Activated CD4-positive, CD25-positive, alpha-beta regulatory T cell (primary cell): ENCODE measurements at places on chromosomes 6 and 20.
A peak's percentile ranks its signal among the peaks of the same experiment; 100 is the strongest.

DNA sequence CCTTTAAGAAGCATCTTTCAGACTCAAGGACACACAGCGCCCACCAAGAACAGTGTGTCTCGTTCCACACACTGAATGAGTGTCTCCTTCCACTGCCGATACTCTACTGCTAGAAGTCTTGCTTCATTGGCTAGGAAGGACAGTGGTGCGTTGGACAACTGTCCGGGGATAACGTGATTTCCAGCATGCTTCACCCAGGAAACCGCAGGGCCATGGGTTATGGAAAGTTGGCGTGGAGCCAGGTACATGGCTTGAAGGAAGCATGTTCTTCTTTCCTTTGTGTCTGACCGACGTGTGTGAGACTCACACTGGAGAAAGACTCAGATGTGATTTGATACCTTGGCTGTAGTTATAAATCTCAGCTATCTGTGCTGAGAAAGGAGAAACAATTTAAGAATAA lies 73.2 kb downstream of the SMOC2 start:
- no peak for DNase-seq

DNA sequence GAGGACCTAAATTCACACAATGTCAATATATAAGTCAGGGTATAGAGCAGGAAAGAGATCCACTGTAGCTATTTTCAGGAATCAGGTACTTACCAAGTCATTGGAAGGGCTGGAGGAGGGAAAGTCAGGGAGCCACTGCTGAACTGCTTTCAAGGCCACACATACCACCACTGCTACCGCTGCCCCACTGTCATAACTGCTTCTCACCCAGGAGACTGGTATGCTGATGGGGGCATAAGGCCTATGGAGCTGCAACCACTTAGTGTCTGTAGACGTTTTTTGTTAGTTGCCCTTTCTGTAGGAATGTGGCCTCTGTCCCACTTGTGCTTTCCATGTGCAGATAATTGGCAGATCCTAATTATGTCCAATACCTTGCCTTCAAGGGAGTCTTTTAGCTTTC lies 5.4 kb downstream of the SMAP1 start:
- DNase-seq, result no peak

- DNase-seq, result no peak
Observed at GRCh38 chr6:160356074-160356744, 8.0 kb downstream of the SLC22A3 start.

DNA sequence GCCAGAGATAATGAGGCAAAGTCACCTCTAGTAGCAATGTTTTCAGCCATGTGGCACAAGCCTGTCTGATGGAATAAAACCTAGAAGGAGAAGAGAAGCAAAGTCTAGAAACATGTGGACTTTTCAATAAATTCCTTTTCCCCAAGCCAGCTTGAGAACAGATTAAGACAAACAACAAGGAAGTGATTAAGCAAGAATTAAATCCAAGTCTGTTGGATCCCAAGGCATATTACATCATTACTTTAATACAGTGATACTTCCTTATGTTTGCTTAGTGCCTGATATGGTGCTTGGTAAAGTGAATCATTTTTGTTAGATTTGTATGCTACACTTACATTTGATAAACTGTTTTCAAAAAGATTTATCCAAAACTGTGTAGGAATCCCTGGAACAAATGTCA lies 260.3 kb upstream of the FAM83B start:
- DNase-seq, result no peak

DNA sequence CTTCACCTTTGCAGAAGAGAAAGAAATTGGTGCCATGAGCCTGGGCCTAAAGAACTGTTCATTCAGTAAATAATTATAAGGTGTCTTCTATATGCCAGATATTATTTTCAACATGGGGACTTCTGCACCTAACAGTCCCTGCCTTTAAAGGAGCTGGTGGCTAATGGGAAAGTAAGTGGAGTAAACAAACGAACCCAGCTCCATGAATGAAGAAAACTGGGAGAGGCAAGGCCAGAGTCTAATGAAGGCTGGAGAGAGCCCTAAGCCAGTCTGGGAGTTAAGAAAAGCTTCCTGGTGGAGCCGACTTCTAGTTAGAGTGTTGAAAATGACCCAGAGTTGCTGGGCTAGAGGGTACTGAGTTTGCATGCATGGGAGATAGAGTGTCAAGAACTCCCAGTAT lies 24.2 kb upstream of the EFHC1 start:
- DNase-seq, result no peak

GRCh38 chr20:35886537-35886936 lies 67.8 kb downstream of the SCAND1 start:
- DNase-seq, result no peak

GRCh38 chr6:40999569-40999968 lies 39.5 kb downstream of the UNC5CL start:
- no peak for DNase-seq

GRCh38 chr20:5056801-5057599 lies 55.7 kb upstream of the SLC23A2 start:
- peak; percentile 11 for DNase-seq

DNA sequence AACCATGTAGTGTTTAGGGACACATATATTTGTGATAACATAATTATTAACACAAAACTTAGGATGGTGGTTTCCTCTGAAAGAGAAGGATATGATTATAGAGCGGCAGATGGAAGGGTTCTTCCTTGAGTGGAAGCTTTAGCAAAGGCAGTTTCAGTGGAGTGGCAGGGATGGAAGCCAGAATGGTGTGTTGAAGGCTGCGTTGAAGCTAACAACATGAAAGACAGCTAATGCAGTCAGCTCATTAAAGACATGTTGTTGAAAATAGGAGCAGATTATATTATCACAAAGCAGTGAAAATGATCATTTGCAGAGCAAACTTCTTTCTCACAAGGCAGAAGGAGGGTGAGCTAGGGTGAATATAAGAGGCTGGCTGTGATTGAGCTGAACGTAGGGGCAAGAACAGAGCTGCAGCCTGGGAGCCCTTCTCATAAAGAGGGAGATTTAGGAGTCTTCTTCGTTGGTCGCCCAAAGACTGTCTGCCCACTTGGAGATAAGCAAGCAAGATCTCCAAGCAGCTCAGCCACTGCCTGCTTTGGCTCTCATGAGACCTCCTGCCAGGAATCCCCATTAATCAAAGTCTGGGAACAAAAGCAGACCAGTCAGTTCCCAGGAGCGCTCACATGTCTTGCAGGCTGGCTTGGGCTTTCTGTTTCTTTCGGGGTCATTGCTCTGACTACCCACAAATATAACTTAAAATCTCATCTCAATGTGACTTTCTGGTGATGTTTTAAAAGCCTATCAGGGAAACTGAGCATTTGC lies 2.6 kb upstream of the ANKRD6 start:
- no peak for DNase-seq

GRCh38 chr6:44294832-44295791 lies 18.0 kb downstream of the AARS2 start:
- DNase-seq, result no peak

DNA sequence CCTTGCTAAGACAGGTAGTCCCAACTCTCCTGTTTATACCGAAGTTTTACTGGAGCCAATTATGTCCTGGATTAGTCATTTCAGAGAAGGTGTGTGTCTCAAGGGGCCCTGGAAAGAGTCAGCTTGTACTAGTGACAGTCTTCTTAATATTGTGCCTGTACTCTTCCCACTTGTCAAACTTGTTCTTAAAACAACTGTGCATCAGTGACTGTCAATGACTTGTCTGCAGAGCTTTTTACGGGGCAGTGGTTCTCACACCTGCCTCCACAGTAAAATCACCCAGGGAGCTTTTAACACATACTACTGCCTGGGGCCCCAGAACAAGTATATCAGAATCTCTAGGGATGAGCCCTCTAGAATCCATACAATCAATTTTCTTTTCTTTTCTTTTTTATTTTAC lies 28.4 kb upstream of the GLP1R start:
- no peak for DNase-seq

DNA sequence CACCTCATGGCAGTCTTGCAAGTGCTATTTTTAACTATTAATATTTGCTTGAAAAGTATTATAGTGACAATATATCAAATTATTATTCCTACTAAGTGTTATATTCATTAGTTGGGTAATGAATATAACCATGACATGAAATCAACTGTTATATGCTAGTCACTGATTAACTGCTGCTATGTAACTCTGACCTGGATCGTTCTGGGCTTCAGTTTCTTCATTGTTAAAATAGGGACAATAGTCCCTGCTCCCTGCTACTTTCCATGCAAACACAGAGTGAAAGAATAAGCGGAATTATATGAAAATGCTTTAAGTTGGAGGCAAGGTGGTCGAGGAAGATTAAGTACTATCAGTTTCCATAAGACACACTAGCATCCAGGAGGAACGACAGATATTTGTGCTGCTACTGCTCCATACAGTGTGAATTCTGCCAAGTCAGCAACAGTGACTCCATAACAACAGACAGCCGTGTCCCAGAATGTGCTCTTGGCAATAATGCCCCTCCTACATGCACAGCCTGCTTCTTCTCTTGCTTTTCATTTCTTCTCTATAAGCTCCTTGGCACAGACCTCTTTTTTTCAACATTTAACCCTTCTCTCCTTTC lies 107.2 kb downstream of the CHD6 start:
- DNase-seq, result no peak

- DNase-seq, result no peak
Observed at GRCh38 chr20:57753332-57754164, 43.7 kb upstream of the PMEPA1 start.

DNA sequence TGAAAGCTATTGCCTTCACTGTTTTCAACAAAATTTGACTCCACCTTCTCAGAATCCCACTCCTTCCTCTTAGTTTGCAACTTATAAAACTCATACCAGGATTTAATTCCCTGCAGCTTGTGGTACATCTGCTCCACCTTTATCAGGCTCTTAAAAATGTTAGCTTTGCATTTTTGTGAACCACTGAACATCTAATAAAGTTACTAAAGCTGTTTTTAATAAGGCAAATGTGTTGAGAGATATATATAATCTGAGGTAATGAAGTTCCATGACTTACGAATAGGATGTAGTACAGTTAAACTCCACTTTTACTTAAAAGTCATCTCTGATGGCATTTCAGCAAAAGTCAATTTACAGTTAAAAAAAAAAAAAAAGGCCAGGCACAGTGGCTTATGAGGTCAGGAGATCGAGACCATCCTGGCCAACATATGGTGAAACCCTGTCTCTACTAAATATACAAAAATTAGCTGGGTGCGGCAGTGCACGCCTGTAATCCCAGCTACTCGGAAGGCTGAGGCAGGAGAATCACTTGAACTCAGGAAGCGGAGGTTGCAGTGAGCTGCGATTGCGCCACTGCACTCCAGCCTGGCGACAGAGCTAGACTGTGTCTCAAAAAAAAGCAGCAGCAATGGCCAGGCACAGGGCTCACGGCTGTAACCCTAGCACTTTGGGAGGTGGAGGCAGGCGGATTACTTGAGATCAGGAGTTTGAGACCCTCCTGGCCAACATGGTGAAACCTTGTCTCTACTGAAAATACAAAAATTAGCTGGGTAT lies 106.2 kb downstream of the KIF13A start:
- DNase-seq, result no peak

GRCh38 chr6:79993911-79994309 lies 10.5 kb upstream of the TTK start:
- DNase-seq, result no peak

GRCh38 chr20:38805502-38805957 lies at the start of gene PPP1R16B:
TSS of gene PPP1R16B (plus strand) at chr20:38805697. CDS start at chr20:38835926, 30,229 bp downstream.
- DNase-seq, result peak; percentile 64

DNA sequence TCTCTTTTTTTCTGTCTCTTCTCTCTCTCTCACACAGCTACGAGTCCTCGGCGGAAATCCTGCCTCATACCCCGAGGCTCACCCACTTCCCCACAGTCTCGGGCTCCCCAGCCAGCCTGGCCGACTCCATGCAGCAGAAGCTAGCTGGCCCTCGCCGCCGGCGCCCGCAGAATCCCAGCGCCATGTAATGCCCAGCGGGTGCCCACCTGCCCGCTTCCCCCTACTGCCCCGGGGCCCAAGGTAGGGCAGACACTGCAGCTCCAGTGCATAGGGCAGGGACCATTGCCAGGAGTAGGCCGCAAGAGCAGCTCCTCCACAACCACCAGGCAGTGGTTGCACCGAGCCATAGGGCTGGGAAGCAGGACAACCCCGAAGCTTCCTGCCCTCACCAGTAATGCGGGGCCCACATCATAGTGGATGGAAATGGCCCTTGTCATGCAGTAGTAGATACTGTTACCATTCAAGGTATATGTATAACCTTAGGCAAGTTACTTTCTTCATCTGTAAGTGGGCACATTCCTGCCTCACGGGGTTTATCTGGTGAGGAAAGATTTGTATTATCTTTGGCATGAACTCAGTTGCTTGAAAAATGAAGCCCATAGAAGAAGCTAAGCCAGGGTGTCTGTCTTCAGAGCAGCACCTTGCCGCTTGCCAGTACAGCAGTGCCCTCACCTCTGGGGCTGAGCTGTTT lies 36.9 kb upstream of the ID1 start:
- DNase-seq, result no peak

DNA sequence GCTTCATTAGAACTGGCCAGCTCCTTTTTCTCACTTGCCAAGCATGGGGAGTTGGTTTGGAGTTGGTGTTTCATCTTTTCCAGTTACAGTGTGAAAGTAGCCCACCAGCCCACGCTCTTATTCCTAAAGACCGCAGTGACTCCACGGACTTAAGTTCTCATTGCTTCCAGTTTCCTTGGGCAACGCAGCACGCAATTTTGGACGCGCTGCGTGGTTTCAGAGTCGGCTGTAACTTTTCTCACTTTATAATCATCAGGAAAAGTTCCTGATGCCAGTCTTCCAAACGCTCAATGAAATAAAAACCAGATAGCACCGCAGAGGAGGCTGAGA lies 381 bp upstream of the PEX7 start:
- DNase-seq, result no peak

- no peak for DNase-seq
Observed at GRCh38 chr20:52251827-52252226, 60.2 kb upstream of the ZFP64 start.

GRCh38 chr6:56659721-56660380 lies 17.2 kb upstream of the DST start:
- no peak for DNase-seq

- DNase-seq, result no peak
Observed at GRCh38 chr6:25188232-25188631, 90.9 kb upstream of the CARMIL1 start.

GRCh38 chr6:141443668-141444289 lies 688.9 kb upstream of the GJE1 start:
- DNase-seq, result no peak

DNA sequence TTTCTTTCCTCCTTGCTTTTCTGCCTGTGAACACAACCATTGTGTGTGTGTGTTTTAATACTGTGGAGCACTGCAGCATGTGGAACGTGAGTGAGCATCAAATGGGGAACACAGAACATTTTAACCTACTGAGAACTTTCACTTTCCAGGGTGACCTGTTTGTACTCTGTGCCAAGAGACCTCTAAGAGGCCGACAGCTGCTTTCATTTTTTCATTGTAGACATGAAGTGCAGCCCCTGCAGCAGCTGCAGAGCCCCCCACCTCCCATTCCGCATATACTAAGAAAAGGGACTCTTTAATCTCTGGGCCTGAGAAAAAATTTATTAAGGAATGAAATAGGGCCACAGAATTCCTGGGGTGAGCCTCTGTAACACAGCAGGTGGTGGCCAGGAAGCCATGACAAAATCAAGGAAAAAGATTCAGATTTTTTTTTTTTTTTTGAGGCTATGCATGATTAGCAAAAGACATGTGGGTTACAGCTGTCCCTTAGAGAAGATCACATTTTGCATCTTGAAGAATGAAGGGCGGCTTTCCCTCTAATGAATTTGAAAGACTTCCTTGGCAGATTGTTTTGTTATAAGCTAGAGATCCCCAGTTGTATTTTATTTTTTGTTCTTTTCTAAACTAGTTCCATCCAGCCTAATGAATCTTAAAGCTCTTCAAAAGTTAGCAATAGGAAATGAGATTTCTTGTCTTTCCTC lies 503.4 kb downstream of the CD109 start:
- no peak for DNase-seq

GRCh38 chr6:12271997-12272396 lies 18.2 kb upstream of the EDN1 start:
- no peak for DNase-seq
